ENCODE measurements at places on chromosomes 12 and 14. TPM values are rescaled to one million over a fixed set of nuclear protein-coding genes. Genes with fewer than 3 reads are reported as not detected.

GRCh38 chr14:20247646-20248246 is 8.7 kb downstream of the OR11H4 start:
- DNase-seq, result peak; percentile 53

DNA sequence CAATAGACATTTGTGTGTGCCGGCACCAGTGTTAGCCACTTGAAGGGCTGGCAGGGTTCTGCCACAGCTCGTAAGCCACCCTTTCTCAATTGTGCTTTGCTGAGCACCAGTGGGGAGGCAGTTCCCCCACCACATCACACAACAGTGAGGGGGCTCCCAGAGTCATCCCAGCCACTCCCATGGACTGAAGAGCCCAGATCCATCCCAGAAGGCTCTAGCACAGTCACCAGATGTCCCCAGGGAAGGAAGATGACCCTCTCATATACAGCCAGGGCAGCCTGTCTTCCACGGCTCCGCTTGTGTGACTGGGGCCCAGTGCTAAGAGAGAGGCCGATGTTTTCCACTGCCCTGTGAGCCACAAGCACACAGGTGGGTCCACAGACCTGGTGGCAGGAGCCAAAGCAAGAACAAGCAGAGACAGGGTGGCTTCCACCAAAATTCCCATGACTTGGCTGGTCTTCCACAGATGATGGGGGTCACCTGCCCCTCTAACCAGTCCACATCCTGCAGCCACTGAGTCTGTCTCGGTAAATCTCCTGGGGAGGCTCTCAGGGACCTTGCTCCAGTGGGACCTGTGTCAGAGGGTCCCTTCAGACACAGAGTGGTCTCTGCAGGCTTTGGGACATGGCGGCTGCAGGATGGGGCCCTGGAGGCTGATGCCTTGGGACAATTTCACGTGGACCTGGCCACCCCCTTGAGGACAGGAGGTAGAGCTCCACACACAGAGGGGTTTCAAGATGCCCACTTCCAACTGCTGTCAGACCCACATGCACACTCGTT is 71.9 kb upstream of the DDX11 start:
- DNase-seq, result peak; percentile 65

GRCh38 chr14:38042322-38042721 is 165.4 kb upstream of the SSTR1 start:
- no peak for DNase-seq

GRCh38 chr14:24241829-24242443 is 487 bp downstream of the TINF2 start:
- DNase-seq, result peak; percentile 99

- peak; percentile 97 for DNase-seq
These were observed 52.4 kb upstream of the EIF5 start for GRCh38 chr14:103281496-103282231.

GRCh38 chr14:78232231-78233000 is 62.2 kb downstream of the NRXN3 start:
- DNase-seq, result no peak

DNA sequence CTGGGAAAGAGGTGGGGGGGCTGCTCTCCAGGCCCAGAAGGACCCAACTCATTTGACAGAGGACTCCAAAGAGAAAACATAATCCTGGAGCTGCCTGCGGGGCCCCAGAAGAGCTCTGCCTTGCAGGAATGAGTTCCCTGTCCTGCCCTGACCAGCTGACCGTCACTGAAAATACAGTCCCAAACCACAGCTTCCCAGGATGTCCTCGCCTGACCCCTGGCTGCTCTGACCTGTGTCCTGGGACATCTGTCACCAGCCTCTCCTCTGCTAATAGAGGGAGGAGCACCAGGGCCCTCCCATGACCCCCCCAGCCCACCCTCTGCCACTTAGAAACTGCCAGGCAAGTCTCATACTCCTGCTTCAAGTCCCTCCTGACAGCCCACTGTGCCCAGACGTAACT is 9.8 kb downstream of the FIGNL2 start:
- peak; percentile 26 for DNase-seq

DNA sequence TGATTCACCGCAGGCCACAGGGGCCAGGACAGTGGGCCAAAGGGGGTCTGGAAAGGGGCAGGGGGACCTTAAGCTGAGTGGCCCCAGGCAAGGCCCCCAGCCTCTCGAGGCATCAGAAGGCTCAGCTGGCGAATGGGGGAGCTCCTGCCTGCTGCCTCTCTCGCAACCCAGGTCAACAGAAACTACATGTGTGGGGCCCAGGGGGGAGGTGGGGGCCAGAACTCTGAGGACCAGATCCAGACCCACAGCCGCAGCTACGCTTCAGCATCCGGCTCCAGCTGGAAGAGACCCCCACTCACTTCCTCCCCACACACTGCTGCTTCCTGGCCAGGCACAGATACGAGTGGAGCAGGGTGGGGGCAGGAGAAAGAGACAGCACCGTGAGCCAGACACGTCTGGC is 46.5 kb downstream of the NCOR2 start:
- DNase-seq, result no peak

GRCh38 chr12:94602024-94602423 is 48.3 kb downstream of the TMCC3 start:
- DNase-seq, result no peak

GRCh38 chr12:105706321-105706972 is 376.0 kb downstream of the C12orf75 start:
- DNase-seq, result peak; percentile 18

GRCh38 chr14:61417141-61417540 is 95.8 kb downstream of the PRKCH start:
- DNase-seq, result no peak

DNA sequence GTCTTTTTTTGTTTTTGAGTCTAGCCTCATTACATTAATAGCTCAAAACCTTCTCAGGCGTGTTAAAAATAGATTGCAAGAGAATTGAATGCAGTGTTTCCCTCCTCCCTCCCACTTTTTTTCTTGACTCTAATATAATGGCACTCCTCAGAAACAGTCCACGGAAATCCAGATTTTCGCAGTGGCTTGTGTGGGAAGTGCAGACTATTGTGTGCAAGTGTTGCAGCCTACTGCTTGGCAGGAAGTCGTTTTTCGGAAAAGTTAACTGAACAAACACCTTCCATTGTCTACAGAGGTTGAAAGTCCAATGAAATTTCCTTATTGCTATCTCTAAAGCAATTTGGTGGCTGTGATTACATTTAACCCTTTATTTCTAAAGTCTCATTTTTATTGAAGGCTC is 147.9 kb upstream of the E2F7 start:
- DNase-seq, result no peak

DNA sequence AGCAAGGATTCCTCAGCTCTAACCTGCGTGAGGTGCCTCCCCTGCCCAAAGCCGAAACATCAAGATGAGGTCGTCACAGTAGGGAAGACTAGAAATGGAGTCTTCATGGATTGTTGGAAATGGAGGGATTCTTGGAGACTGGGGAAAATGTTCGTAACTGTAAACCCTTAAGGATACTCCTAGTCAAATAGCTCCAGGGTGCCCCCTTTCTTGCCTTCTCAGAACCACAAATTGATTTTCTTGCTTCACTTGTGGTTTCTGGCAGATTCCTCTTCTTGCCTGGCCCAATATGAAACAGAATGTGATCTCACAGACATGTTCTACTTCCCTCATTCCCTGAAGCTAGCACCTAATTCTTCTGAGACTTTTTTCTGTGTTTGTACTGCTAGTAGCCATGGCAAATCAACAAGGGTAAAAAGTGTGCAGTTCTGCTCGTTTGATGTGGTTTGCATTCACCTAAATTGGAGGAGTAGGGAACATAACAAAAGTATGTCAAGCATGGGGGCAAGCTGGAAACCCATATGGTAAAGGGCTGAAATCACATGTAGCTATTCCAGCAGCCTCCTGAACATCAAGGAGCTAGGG is 332.0 kb downstream of the PAWR start:
- DNase-seq, result no peak

DNA sequence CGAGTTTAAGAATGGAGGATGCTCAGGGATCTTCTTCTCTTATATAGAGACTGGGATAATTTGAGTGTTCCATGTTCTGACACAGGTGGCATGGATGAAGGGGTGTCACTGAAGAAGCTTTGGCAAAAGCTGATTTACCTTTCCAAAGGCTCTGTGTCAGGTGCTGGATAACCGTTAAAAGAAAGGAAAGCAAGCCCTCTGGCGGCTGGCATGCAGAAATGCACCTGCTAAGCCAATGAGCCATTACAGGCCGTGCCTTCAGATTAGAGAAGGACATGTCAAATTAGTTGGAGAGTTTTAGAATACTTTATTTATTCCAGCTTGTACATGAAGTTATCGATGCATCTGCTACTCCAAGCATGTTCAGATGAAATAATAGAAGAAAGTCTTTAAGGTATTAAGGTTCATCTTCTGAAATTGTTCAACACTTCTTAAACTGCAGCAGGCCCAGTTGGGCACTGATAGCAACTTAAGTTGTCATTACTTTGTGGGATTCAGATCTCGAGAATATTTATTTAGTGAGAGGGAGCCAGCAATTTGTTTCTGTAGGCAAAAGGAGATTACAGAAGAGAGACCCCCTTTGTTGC is 678.2 kb downstream of the NRXN3 start:
- DNase-seq, result no peak

- no peak for DNase-seq
These were observed 12.8 kb downstream of the FBLN5 start for GRCh38 chr14:91934554-91935285.

GRCh38 chr12:124053851-124054250 is 80.8 kb downstream of the ZNF664 start:
- DNase-seq, result peak; percentile 64

DNA sequence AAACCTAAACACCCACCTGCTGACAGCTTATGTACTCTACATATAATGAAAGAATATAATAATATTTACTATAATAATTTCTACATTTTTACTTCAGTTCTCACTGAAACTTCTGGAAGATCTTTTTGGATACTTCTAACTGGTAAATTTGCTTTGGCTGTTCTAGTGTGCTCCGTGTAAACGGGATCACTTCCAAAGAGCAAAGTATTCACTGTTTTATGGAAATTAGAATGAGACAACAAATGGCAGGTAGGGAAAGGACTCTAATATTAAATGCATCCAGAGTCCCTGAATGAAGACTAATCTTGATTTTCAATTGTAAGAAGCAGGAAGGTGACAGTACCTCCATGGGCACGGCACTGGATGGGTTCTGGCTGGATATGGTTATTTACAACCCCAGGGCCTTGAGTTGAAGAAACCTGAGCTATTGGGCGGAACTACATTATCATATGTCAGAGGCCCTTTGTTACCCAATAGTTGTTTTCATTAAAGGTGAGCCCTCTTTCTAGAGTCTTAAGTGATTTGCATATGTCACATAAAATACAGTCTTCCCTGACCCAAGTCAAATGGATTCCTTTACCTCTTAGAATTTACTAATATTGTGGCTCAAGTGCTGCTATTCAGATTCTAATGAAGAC is 10.7 kb downstream of the ERP29 start:
- no peak for DNase-seq

DNA sequence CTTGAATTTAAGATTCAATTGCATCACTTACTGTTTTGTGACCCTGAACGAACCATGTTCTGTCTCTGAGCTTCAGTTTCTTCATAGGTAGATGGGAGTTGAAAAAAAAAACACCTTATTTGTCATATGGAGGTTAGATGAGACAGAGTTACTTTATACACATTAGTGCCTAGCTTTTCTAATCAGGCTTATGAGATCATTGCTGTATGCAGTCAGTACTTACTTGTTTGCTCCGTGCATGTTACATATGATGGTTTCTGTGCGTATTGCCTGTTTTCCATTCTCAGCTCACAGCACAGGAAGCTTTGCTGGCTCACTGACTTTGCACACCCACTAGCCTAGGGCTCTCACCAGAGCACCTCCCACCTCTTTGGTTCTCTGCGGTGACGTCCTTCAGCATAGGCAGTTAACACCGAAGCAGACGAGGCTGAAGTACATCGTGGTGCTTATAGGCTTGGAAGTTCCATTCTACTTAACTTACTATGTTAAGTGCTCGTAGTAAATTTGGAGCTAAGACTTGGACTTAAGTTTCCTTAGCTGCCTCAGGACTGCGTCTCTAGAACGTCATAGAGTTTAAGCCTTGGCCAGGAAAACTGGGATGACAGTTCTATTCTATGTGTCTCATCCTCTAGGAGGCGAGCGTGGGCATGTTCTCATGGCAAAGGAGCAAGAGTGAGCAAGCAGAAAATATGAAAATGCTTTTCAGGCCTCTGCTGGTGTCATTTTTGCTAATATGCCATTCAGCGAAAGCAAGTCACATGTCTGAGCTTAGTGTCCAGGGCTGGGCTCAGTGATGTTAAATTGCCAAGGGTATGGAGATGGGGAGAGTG is 57.3 kb downstream of the NRXN3 start:
- no peak for DNase-seq

DNA sequence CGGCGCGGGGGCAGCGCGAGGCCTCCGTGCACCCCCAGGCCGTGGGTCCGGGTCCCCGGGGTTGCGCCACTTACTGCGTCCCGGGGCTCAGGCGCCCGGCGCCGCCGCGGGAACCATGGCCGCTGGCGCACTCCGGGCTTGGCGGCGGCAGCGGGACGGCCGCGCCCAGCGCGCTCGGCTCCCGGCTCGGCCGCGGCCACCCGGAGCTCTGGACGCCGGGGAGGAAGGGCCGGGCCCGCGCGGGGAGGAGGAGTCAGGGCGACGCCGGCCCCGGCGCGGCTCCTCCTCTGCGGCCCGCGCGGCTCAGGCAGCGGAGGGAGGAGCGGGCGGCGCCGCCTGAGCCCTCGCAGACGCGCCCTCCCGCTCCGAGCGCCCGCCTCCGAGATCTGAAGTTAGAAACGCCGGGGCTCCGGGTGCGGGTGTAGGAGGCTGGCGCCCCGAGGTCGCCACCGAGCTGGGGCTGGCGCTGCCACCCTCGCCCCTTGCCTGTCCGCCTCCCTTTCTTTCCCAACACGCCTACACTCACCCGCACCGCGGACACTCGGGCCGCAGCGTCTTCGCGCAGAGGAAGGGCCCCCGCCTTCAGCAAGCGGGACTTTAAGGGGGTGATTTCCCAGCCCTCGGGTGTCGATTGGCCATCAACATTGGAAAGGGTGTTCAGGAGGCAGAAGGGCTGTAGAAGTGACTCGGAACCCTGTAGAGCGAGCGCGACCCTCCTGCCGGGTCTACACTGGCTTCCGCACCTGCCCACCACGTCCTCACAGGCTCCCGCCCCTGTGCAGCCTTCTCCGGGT is at the start of gene NIN:
Gene NIN, minus strand, starts transcription at position 231 of the 794 bp plus-strand sequence. CDS start 9,106 bp downstream, outside the sequence.
- peak; percentile 98 for DNase-seq

DNA sequence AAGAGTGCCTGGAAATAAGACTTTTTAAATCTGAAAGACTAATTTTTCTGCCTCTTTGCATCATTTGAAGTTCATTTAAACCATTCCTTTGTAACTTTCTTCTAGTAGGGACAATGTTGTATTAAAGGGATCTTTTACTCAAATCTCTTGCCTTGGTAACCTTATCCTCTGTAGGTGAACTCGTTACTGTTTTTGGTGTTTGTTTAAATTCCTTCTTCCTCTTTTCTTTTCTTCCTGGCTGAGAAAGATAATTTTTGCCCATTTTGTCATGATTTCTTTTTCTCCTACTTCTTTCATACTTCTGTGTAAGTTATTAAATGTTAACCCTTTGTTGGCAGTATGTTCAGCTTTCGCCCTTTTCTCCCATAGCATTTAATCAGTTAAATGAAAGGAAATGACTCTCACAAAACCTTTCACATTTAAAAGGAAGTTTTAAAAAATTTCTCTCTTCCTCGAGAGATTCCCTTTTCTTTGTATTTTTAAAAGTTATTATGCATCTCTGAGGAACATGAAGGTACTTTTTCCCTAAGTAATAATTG is 10.3 kb downstream of the VEZT start:
- DNase-seq, result no peak

GRCh38 chr14:35338731-35339405 is 46.7 kb downstream of the PSMA6 start:
- DNase-seq, result no peak

The HOXC10 gene
- total RNA-seq, result 9.7 TPM

The TMEM119 gene
- 362 TPM for total RNA-seq

The MIPOL1 gene
- 9.0 TPM for total RNA-seq

The DCD gene
- not detected for total RNA-seq

The ARHGEF25 gene
- 20.6 TPM for total RNA-seq

The DBX2 gene
- total RNA-seq, result not detected

The RND1 gene
- total RNA-seq, result 0.29 TPM

The TEP1 gene
- 33.3 TPM for total RNA-seq

The LRRC10 gene
- total RNA-seq, result not detected

All from osteoblast (primary cell).